SK-N-SH (cell line): ENCODE measurements at places on chromosomes 5 and 9.

GRCh38 chr5:4647955-4648354 lies 492.2 kb upstream of the ADAMTS16 start:
- no peak for DNase-seq

- peak; percentile 86 for DNase-seq
These were observed 8.7 kb downstream of the CCL21 start for GRCh38 chr9:34701023-34701768.

DNA sequence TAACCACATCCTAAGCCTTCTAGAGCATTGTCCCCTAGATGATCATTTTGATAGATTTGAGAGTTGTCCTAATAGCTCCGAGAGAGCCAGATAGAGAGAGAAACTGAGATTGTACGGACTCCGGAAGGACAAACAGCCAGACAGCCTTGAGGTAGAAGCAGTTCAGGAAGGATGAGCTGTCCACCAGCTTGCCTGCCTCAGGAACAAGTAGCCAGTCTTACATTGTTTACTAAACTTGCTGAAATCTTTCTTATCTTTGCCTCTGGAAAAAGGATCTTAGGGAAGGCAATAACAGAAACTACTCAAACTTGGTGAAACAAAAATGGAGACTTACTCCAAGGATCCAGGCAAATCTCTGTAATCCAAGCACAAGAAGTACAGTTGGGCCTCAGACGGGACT lies 39.0 kb upstream of the SAP30L start:
- no peak for DNase-seq

DNA sequence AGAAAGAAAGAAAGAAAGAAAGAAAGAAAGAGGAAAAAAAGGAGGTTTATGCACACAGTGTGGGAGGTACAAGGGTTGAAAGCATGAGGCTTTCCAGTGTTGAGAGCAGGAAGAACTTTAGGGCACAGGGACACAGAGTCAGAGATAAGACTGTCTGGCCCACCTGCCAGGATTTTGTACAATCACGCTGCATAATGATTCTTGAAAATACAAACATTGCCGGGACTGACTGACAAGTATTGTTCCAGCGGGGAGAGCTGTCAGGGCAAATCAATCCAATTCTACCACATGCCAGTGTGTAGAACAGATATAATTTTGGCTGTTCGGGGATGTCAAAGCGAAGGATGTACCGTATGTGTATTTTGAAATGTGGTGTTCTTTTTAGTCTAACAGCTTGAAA lies 254.7 kb downstream of the NTRK2 start:
- DNase-seq = no peak

DNA sequence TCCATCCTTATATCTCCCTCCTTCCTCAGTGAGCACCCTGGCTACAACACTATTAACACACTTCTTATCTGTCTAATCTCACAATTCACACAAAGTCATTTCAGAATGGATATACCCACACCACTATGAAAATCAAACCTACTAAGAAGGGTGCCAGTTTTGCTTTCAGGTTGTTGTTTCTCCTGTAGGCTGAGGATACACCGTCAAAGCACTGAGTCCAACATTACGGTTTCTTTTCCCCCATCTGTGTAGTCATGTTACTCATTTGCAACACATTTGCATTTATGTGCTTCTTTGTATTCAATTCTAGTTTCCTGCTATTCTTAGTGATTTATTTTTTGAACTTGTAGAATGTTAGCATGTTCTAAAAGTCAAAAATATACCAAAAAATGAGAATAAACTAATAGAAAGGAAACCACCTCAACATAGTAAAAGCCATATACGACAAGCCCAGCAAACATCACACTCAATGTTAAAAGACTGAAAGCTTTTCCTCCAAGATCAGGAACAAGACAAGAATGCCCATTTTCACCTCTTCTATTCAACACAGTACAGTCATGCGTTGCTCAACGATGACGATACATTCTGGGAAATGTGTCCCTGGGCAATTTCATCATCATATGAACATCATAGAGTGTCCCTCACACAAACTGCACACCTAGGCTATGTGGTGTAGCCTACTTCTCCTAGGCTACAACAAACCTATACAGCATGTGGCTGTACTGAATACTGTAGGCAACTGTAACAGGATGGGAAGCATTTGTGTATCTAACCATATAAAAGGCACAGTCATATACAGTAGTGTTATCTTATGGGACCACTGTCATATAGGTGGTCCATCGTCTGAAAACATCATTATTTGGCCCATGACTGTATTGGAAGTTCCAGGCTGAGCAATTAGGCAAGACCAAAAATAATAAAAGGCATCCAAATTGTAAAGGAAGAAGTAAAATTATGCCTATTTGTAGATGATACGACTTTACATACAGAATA lies 6.3 kb downstream of the ROR2 start:
- no peak for DNase-seq

GRCh38 chr5:132211787-132212186 lies 15.9 kb downstream of the P4HA2 start:
- DNase-seq = no peak

DNA sequence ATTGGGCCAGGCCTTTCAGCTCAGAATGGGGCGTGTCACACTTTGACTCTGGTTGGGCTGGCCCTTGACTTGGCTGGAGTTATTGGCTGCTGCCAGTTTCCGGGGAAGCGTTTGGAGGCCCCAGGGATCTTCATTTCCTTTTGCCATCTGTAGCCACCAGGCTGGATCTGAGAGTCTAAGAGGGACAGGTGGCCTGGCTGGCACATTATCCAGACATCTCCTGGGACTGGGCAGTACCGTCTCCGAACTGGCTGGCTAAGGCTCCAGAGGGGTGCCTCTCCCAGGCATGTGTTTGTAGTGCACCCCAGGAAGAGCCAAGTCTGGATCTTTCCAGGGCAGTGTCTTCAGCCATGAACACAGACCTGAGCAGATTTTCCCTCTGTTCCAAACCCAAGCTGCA lies 9.7 kb upstream of the JADE2 start:
- no peak for DNase-seq

DNA sequence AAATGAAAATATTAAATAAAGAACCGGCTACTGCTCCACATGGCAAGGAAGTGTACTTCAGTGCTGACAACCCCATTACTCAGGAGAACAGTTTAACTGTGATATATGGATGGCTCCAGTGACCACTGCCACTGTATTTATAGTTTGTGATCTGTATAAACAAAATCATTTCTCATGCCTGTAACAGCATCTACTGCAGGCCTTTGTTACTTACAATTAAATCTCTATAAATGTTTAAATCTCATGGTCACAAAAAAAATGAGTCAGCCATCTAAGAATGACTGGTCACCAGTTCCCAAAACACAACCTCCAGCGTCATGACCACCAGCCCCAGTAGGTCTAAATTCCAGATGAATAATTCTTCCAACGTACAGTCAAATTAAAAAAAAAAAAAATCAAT lies 24.6 kb downstream of the SERINC5 start:
- DNase-seq = no peak
